ENCODE measurements at places on chromosomes 2 and 18.
A peak's percentile ranks its signal among the peaks of the same experiment; 100 is the strongest.

- no peak for DNase-seq
Measured at GRCh38 chr2:159118859-159119500, 150.5 kb downstream of the TANC1 start.

DNA sequence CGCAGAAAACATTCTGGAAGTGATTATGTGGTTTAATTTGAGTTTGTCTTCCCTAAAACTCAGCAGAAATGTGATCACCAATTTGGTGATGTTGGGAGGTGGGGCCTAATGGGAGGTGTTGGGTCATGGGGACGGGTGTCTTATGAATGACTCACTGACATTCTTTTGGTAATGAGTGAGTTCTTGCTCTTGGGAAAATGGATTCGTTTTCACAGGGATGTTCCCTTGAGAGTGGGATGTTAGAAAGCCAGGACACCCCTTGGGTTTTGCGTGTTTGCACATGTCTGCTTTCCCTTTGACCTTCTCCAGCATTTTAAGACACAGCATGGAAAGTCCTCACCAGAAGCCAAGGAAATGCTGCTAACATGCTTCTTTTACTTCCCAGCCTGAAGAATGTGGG, 321.5 kb upstream of the NT5C1B start:
- DNase-seq = no peak

DNA sequence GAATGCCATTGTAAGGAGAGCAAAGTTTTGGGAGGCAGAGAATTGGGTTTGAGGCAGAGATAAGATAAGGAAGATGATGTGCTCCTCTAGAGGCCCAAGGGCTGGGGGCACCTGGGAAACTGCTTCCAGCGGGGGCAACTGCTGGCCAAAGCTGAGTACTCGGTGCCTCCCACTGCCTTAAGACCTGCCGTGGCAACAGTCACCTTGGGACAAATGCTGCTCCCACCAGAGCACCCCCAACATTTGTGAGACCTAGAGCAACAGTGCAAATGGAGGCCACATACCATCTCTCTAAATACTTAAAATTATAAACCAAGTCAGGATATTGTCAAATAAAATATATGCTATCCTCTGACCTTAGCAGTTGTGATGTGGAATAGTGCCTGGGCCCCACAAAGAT, 127.1 kb downstream of the CAPN13 start:
- DNase-seq = no peak

DNA sequence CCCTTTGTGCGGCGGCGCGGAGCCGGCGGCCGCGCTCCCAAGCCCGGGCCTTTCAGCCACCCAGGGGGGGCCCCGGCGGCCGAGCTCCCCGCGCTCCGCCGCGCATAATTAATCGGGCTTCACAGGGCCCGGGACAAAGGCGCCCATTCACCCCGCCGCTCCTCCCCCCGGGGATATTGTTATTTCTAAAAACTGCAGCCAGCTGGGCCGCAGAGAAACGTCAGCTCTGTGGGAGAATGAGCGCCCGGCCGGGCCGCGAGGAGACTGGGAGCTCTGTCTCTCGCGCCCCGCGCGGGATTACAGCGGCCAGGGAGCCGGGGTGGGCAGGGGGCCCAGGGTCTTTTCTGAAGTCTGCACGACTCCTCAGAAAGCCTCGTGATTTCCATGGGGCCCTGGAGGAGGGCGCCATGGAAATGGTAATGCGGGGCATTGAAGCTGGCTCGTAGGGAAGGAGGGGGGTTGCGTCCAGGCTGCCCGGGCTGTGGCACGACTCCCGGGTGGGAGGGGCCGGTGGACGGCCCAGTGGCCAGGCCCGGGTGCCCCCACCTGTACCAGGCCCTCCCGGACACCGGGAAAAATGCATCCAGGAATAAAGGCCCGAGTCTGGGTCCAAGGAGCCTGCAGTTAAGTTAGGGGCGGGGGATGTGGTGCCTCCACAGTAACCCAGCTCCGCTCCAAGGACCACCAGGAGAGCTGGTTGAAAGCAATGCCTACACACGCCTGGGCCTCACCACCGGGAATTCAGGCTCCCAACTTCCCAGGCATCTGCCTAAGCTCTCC, 125.3 kb downstream of the ZFP36L2 start:
- DNase-seq = peak; percentile 58

DNA sequence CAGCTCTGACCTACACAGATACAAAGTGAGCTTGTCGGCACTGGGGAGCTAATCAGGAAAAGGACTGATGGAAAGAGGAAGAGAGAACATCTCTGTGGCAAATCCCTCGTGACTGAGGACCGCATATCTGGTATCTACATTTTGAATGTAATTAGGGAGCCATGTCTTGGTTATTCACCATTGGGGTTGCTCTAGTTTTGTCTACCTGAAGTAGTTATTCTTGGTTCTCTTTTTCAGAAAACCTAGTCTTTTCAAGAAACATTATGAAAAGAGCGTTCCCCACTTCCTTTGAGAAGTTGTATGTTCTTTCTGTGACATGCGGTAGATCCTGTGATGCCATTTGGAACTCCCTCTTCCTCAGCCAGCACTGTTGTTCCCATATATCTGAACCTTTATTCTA, 104.4 kb downstream of the DOCK10 start:
- no peak for DNase-seq

DNA sequence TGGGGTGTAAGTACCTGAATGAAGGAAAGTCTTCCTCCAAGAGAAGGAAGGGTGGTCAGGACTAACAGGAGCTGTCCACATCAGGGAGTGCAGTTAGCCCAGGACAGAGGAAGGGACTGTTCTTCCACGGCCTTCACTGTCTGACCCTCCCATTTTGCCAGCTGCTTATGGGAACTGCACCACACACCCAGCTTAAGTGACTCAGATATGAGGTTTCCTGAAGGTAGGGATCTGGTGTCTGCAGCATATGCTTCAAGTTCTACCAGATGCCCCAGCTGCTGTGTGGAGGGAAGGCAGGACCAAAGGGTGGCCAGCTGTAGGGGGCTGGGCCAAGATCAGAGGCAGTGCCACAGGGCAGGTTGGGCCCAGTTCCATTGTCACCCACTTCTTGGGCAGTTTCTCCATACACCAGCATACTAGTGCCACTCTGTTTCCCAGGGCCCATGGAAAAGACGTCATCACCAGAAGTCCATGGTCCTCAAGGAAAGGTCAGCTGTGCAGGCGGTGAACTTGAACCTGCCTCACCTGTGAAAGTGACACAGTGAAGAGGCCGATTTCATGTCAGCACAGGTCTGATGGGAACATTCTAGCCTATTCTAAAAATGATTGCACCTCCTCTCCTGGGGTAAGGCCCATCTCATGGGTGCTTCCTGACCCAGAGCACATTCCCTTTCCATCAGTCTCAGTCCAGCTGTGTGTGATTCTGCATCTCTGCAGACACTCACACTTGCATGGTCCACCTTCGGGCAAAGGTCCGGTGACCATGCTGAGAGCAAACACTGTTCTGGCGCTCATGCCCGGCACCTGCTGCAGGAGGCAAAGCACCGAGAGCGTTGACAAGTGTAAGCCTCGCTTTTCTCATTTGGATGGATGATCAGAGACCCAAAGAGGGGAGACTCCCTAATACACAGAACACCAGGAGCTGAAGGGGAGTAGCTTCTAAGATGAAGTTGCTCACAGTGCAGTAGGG, 68.0 kb downstream of the ACAA2 start:
- no peak for DNase-seq

DNA sequence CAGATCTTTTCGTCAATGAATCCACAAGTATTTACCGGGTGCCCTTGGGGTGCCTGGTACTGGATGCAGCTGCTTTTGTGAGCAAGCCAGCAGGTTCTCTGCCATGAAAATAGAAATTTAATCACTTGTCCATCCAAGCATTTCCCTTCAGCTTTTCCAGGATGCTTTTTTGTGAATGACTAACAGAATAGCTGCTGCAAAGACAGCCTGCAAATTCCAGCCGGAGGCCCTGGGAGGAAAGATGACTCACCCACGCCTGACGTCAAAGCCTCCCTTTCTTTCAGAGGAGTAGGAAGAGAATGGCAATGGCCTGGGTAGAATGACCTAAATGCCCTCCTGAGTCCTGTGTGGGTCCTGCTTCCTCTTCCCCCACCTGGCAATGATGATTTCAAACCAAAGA, 111.9 kb downstream of the AP1S3 start:
- DNase-seq = peak; percentile 50

DNA sequence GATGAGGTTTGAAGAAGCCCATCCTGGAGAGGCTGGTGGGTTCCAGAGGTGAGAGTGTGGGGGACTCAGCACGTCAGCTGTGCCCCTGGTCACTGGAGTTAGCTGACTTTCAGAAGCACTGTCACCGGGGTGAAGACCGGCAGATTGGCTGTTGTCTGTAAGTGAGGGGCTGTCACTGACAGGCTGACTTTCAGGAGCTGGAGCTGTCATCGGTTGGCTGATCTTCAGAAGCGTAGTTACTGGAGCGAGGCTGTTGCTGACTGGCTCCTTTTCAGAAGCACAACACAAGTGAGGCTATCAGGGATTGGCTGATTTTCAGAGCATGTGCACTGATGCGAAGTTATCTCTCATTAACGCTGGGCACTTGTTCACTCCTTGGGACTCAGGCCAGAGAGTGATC, 738.4 kb upstream of the ID2 start:
- DNase-seq = no peak

DNA sequence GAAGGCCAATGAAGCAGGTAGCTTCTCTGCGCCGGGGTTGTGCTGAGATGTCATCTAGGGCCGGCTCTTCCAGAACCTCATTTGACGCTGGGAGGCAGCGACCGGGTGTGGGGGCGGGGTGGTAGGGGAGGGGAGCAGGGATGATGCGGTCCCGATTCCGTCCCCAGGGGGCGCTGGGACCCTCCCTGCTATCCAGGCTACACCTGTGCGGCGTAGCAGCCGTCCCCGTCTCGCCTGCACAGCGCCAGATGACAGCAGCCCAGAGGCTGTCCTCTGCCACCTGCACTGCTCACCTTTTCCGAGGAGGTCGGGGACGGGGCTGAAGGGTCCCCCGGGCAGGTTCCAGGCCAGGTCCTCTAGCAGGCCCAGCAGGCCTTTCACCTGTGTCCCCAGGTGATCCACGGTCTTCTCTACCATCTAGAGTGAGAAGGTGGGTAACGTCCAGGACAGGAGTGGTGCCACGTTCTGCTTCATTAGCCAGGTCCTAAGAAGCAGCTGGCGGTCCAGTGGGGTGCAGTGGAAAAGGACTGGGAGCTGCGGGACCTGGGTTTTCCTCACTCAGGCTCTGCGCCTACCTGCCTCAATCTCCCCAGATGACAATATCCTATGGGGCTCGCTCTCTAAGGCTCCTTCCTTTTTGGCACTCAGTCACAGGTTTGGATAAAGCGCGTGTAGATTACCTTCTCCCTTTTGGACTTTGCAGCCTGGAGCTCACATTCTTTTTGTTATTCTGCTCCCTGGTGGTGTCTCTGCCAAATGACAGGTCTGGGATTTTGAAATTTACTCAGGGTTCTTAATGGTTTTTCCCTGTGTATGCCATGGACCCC, 56.0 kb upstream of the RAB6C start:
- peak; percentile 72 for DNase-seq

DNA sequence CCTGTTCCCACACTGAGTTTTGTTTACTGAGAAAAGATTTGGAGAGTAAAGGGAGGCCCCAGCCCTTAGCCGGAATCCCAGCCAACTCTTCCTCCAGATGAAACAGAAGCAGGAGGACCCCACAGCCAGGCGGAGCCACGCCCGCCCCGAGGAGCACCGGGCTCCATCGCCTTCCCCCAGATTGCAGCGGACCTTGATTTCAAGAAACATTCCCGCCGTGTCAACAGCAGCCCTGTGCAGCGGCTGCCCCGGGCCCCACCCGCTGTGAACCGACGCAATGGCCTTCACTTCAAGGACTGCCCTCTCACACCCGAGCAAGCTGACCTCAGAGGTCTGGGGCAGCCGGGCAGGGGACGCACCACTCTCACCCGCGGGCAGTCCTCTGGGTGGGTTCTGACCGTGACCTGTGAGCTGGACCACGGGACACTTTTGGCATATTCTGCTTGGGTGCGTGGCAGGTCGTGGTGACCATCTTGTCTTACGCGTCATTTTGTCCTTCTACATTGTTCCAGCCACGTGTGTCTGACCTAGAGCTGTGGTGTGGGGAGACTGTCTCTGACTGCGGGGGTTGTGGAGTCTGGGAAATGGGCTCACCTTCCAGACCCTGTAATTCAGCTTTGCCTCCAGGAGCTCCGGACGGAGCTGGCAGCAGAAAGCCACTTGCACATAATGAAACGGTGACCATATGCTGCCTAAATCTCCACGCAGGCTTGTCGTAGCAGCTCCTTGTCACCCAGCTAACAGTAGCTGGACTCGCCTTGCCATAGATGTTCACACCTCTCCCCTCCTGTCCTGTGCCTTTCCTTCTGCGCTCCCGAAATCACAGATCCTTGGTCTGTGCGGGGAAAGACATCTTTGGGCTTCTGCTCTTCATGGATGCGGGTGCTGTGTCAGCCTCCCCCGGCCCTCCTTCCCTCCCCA, 32.0 kb upstream of the INHBB start:
- no peak for DNase-seq

DNA sequence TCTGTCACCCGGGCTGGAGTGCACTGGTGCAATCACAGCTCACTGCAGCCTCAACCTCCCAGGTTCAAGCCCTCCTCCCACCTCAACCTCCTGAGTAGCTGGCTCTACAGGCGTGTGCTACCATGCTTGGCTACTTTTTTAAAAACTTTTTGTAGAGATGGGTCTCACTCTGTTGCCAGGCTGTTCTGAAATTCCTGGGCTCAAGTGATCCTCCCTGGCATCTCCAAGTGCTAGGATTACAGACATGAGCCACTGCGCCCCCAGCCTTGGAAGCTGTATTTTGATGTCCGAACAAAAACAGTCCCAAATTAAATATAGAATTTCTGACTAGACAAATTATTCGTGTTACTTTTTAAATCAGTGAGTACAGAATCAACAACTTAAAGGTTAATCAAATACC, 97.4 kb downstream of the ZNF516 start:
- no peak for DNase-seq

- DNase-seq = no peak
Measured at GRCh38 chr2:126382998-126383397, 273.0 kb upstream of the GYPC start.

DNA sequence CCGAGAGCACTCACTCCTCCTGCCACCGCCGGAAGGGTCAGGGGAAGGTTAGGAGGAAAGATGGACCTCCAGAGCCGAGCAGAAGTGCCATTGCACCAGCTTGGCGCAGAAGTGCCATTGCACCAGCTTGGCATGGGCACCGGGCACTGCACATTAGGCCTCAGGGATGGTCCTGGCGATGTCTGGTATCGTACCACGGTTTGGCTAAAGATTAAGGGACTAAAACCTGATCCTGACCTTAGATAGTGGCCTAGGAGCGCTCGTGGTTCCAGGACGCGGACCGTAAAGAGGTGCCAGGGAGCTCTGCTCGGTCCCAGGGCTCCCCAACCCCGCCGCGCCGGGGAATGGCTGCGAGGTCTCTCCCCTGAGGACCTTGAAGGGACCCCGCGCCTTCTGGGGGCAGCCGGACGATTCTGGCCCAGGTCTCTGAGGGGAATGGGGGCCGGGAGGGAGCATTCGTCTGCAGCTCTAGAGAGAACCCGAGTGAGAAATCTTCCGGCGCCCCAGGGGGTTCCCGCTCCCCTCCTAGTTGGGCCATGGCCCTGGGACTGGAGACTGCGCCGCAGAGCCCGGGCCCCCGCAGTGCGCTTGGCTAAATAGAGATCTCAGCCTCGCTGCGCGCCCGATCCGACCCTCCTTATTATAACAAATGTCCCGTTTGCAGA, 1.8 kb downstream of the PAX8 start:
- peak; percentile 40 for DNase-seq

GRCh38 chr2:186544255-186544675, 45.6 kb upstream of the ITGAV start:
- no peak for DNase-seq

Measured in nephron progenitor cell (in vitro differentiated cells).